Skeletal muscle cell (primary cell): ENCODE measurements at places on chromosomes 3 and 15.

DNA sequence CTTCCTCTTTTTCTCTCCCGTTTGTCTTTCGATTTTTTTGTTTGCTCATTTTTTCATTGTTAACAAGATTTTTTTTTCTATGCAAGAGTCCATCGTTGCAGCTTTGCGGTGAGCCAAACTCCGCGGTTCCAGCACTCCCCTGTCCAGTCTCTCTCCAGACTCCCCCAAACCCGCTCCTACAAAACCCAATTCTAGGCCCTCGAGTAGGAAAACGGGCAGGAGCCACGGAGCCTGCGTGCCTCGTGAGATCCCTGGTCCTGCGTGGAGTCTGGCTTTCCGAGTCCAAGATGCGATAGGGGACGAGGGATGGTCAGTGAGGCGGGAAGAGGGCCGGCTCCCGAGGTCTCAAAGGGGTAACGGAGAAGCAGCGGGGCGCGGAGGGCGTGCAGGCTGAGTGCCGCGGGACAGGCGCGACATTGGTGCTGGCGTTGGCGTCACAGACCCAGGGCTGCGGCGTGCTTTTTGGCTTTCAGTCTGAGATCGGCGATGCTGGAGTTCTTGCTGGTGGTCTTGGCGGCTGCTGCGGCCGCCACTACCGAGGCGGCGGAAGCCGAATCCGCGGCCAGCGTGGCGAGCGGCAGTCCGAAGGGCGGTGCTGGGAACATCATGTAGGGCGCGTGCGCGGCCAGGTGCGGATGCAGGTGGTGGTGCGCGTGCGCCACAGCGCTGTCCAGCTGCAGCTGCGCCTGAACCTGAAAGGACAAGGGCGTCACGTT, 8.5 kb downstream of the SHOX2 start:
- no peak for DNase-seq

GRCh38 chr3:178754852-178755510, 218.7 kb downstream of the KCNMB2 start:
- DNase-seq, result no peak

GRCh38 chr3:124873226-124873625, 13.9 kb downstream of the ITGB5 start:
- no peak for DNase-seq

DNA sequence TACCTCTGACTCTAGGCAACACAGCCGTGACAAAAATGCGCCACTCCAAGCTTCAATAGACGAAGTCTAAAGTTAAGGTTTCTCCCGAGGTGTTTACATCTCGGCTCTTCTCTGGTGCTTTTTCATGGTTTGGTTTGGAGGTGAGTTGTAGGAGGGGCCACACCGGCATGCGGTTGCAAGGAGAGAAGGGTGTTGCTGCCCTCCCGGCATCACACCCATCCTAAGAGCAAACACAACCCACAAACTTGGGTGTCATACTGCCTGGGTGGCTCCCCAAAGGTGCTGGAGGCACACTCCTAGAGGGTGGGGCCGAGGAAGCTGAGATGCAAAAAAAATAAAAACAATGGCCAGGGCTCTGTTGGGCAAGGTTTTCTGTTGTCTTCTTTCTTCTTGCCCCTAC, 225.2 kb upstream of the ICE2 start:
- DNase-seq, result no peak

- DNase-seq, result no peak
Measured at GRCh38 chr3:9861201-9861600, 17.4 kb upstream of the RPUSD3 start.

DNA sequence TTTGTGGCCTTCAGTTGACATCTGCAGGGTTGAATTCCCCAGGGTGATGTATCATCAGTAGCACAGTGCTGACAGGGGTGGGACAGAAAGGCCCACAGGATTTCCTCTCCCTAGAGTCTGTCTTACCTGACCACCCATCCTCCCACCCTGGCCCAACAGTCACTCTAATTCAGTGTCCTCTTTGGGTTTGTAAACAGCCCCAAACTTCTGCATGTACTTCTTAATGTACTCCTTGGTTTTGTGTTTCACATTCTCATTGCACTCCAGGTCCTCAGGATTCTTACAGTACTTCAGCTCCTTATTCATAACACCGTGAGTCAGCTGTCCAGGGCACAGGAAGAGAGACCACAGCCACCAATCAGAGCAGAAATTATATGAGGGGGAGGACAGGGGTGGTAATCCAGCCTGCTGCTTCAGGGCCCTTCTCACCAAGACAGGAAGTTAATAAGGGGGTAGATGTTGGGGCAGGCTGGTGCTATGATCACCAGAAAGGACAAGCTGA, 37.5 kb downstream of the NBEAL2 start:
- DNase-seq, result peak; percentile 67

DNA sequence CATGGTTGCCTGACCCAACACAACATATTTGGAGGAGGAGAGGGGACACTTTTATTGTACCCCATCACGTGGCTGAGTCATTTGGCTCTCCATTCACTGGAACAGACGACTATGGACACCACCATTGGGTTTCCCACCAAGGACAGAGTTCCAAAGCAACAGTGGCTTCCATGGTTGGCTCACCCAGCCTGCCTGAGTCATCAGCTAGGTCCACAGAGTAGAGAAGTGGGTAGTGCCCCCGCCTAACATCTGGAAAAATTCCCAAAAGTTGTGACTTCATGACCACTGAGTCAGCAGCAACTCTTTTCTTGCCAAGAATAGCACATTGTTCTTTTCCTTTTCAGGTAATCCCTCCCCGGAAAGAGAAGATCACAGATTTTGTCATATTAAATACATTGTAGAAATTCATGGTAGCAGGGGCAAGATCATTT, 3.0 kb upstream of the PPP1R2 start:
- DNase-seq, result peak; percentile 81
